ENCODE measurements at places on chromosomes 5 and 9.

- DNase-seq = no peak
Measured at GRCh38 chr9:79447308-79447605, 124.5 kb upstream of the TLE4 start.

- no peak for DNase-seq
Measured at GRCh38 chr9:114406441-114406840, 18.7 kb upstream of the AKNA start.

- DNase-seq = no peak
Measured at GRCh38 chr5:26662806-26663360, 375.5 kb downstream of the CDH9 start.

DNA sequence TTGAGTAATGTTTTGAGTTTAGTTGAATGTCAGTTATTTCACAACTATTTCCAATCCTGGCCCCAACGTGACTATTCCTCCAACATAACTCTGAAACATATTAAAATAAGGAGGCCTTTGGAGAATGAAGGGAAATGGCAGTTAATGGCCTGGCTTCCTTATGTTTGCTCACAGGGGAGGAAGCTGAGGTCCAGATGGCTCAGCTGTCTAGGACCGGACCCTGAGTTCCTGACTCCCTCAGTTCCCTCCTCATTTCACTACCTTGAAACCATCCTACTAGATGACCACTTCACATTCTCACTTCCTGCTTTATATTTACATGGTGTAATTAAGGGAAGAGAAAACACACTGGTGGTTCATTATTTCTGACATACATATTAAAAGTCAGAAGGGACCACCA, 6.6 kb downstream of the OTULINL start:
- DNase-seq = no peak

- DNase-seq = no peak
Measured at GRCh38 chr5:14497311-14497710, 84.3 kb upstream of the OTULINL start.

- no peak for DNase-seq
Measured at GRCh38 chr9:125922854-125923253, 175.7 kb downstream of the PBX3 start.

- no peak for DNase-seq
Measured at GRCh38 chr5:123119334-123119986, 30.4 kb downstream of the PRDM6 start.

- no peak for DNase-seq
Measured at GRCh38 chr5:55853818-55854217, 2.7 kb downstream of the IL31RA start.

GRCh38 chr5:7415123-7415522, 19.2 kb downstream of the ADCY2 start:
- DNase-seq = no peak

DNA sequence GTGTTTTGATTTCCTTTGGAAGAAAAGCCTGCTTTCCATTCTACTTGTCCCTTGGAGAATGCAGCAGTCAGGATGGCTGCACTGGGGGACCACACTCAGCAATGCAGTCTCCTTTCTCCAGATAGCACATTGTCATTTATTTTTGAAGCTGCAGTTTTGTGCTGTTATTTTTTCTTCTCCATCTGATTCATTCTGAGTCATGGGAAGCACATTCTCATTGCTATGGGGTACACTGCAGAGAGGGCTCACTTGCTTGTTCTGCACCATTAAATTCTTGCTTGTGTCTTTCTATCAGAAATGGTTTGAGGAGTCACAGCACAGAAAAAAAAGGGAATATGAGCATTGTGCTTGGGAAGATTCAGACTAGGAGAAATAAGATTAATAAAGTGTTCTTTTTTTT, 39.7 kb upstream of the POC5 start:
- no peak for DNase-seq

- no peak for DNase-seq
Measured at GRCh38 chr5:138712791-138713190, 40.4 kb upstream of the CTNNA1 start.
